ENCODE measurements at places on chromosomes 6 and 20.
A peak's percentile ranks its signal among the peaks of the same experiment; 100 is the strongest.

GRCh38 chr20:47487175-47487917, 14.3 kb upstream of the NCOA3 start:
- DNase-seq = peak; percentile 66

DNA sequence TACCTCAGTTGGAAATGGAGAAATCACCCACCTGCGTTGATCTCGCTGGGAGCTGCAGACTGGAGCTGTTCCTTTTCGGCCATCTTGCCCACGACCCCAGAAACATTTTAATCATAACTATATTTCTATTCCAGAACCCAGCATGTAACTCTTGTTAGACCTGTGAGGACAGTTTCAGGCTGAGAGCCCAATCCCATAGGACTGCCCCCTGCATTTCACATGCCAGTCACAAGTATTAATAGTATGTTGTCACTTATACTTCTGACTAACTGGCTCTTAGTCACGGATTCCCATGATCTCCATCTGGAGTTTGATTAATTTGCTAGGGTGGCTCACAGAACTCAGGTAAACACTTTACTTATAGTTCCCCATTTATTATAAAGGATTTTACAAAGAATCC, 96.0 kb upstream of the PRND start:
- DNase-seq = no peak

DNA sequence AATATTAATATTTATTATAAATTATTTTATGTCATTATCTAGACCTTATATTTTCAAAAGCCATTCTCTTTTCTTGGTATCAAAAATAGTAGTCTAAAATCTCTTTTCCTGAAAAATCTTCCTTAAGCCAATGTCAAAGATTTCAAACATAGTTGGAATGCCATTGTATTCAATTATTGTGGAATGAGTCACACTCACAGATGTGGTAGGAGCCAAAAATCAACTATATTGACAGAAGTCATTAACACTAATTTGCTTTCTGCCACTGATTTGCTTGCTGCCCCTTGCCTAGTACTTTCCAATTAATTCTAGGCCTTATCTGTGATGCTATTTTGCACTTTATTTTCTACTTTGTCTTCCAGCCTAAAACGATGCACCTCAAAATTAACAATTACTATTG, 1326.3 kb upstream of the GJE1 start:
- DNase-seq = no peak

DNA sequence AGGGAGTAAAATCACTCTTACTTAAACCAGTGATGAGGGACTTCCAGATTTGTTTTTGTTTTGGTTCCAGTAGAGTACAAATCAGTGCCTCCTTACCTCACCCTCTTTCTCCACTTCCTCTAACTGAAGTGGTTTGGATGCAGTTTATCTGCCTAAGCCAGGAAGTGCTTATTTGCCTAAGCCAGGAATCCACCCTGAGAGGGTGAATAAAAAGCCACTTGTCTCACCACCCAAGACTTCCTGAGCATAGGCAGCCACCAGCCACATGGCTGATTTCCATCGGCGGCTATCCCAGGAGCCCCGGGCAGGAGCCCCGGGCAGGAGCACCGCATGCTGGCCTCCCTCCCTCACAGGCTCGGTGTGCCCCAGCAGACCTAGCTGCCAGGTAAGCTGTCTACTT, 12.0 kb downstream of the LRP11 start:
- DNase-seq = no peak

GRCh38 chr6:33187809-33188208, 4.5 kb downstream of the COL11A2 start:
- no peak for DNase-seq

DNA sequence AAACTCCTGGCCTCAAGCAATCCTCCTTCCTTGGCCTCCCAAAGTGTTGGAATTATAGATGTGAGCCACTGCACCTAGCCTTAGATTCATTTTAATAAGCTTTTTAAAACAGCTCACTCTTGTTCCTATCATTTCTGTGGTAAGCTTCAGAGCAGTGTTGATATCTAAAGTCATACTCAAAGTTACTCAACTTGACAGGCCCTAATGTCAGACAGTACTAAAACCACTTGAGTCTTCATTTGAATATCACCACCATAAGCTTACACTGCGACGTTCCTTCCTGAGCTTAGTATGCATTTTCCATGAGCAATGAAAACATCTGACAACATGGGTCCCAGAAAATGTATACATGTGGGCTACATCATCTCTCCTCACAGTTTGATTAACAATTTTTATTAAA, 6.0 kb downstream of the FUCA2 start:
- no peak for DNase-seq

DNA sequence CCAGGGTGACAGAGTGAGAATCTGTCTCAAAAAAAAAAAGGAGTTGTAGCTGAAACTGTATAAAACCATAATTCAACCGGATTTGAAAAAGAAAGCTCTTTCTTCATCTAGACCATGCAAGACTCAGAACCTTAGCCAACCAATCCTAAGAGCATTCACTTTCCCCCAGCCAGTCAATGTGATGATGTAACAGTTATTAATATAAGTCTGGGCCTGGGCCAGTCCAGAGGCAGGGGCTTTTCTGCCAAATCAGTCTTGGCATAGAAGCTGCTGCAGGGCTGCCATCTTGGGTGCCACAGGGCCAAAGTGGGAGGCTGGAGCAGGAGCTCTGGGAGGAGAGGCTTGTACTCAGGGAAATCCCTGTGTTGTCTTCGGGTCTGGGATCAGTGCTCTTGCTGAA, 288.4 kb downstream of the CLIC5 start:
- DNase-seq = no peak

DNA sequence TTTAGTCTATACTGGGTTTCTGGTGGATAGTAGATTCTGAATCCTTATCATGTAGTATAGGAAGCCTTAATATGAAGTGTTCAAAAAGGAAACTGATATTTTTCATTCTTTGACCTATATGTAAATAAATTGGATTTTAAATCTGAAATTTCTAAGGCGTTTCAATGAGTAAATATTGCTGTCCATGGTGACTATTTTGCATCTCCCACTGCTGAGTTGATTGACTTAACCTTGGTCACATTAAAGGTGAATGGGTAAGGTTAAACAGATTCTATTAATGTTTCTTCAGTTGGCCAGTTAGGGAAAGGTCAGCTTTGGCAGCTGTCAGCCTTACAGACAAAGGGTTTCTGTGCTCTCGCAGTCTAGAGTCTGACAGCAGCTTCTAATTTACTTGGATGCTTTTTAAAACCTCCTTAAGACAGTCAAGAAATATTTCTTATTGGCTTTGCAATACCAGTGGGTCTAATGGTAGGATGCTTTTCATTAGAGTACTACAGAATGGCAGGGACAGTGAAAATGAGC, 24.8 kb downstream of the PRIM2 start:
- DNase-seq = no peak

DNA sequence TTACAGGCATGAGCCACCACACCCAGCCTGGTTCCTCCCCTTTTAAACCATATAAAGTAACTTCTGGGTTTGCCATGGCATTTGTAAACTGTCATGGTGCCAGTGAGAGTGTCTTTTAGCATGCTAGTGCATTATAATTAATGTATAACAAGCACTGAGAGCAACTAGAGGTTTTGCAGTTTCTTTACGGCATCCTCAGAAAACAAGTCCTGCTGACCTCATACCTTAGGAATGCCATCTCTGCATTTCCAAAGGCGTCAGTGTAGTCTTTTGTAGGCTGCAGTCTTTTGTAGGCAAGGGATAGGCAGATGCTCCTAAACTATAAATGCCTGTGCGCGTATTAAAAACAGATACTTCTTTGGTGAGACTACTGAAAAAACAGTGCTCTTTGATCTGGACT, 75.0 kb upstream of the EZR start:
- no peak for DNase-seq

GRCh38 chr6:42123379-42124103, 18.9 kb downstream of the C6orf132 start:
- DNase-seq = no peak

DNA sequence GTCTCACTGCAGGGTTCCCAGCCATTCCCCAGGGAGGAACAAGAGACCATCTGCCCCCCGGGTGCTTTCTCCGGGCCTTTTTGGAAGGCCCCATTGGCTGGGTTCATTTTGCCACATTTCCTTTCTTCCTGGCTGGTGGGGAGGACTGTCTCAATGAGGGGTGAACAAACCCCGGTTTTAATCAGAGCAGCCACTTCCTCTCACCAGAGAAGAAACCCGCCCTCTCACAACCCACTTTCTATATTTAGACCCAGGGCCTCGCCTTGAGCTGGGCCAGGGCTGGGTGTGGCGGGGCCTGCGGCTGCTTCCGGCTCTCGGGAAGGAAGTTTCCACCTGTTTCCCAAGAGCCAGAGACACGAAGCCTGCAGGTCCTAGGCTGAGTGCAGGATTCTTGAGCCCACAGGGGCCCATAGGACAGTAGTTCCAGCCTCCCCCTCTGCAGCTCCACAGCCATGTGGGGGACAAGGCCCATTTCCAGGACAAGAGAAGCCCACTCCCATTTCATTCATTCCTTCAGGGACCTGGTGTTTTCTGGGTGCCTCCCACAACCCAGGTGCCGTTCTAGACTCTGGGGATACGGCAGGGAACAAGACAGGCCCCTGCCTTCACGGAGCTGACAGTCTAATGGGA, 41.8 kb downstream of the RBM38 start:
- peak; percentile 92 for DNase-seq

GRCh38 chr6:30396833-30397479, 52.0 kb downstream of the RPP21 start:
- DNase-seq = peak; percentile 84

DNA sequence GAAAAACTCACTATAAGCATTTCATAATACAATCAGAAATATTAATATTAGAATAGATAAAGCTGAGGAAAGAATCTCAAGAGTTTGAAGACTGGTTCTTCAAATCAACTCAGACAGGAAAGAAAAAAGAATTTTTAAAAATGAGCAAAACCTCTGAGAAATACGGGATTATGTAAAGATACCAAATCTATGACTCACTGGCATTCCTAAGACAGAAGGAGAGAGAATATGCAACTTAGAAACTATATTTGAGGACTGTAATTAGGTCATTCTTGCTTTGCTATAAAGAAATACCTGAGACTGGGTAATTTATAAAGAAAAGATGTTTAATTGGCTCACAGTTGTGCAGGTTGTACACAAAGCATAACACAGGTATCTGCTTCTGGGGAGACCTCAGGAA, 665.1 kb downstream of the RNF144B start:
- no peak for DNase-seq

DNA sequence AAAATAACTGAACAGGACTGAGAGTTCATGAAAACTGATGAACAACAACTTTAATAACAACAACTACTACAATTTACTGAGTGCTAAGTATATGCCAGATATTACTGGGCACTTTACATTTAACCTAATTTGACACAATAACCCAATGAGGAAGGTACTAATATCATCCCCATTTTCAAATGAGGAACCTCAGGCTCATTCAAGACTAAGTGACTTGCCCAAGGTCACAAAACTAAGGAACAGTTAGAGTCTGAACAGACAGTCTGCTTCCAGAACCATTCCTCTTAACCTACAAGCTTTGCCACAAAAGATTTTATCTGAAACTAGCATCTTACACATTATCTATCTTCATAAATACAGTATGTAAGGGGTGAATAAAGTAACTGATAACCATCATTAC, 10.6 kb upstream of the NDRG3 start:
- DNase-seq = no peak

DNA sequence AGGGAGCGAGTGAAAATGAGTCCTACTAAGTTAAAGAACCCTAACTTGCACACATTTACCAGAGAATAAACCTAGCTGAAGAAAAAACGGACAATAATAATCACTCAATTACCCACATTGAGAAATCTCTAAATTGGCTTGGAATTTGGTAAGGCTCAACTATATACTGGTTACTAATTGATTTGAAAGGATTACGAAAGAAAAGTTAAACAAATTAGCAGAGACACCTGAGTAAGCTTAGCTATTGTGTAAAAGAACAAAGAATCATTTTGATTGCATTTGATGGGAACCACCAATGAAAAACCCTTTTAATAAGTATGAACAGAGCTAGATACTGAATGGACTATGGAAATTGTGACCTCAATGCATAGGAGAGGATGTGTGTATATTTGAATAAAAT, 118.6 kb upstream of the ADGRF1 start:
- DNase-seq = no peak

DNA sequence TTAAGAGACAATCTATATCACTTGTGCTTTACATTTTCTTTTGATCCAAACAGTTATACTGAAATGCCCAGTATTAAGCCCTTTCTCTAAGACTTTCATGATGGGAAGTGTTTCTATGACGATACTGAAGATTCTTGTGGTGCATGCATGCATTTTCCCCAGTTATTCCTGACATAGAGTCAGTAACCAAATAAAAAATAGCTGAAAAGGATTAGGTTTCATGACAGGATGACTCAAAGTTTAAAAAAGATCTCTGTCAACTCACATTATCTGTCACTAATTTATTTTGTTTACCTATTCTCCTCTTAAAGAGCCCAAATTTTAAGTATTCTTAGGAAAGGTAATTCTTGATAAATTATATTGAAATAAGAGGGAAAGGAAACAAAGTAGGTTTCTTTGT, 98.4 kb downstream of the SESN1 start:
- DNase-seq = no peak

DNA sequence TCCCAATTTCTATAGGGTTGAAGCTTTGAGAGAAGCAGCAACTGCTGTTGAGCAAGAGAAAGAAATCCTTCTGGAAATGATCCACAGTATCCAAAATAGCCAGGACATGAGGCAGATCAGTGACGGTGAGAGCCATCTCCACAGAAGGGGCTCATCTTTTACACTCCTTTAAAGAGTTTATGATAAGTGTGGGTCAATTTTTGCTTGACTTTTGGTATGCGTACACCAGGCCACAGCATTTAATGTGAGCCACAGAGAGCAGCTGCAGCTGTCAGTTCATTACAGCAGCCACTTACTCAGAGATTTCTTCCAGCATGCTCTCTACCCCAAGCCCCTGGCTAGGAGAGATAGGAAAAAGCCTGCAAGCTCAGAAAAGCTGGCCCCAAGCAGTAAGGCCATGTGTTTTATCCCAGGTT, 9.9 kb downstream of the BAG2 start:
- DNase-seq = no peak

- no peak for DNase-seq
These were observed 41.4 kb downstream of the BCL2L1 start for GRCh38 chr20:31681128-31681727.
